AG10803 (cell line): ENCODE measurements at places on chromosomes 5 and 9.

DNA sequence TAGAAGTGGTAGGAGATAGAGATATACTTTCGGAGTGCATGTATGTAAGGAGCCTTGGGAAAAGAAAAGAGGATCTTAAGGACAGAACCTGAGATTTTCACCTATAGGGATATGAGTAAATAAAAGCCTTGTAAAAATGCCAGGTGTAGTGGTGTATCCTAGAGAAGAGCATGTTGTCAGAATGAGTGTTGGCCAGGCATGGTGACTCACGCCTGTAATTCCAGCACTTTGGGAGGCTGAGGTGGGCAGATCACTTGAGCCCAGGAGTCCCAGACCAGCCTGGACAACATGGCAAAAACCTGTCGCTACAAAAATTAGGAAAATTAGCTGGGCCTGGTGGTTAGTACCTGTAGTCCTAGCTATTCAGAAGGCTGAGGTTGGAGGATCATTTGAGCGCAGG lies 76.0 kb downstream of the IPO11 start:
- DNase-seq = no peak

DNA sequence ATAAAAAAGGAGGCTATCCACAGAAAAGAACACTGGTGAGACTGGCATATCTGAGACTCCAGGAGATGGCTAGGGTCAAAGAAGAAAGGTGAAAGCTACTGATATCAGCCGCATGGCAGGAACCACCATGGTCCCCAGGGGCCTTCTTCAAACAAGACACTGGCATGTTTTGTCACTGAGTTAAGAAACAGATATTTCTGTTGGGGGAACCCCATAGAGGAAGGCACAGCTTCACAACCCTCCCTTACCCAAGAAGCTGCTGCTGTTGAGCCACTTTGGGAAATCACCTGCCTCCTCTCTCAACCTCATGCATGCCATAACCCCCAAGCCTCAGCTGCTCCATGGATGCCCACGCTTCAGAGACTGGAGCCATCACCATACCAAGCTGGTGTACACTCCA lies 13.3 kb upstream of the BTNL3 start:
- no peak for DNase-seq

GRCh38 chr9:129581505-129582189 lies 39.3 kb downstream of the C9orf50 start:
- no peak for DNase-seq

GRCh38 chr5:122015471-122015870 lies 53.7 kb downstream of the SRFBP1 start:
- peak; percentile 1 for DNase-seq

DNA sequence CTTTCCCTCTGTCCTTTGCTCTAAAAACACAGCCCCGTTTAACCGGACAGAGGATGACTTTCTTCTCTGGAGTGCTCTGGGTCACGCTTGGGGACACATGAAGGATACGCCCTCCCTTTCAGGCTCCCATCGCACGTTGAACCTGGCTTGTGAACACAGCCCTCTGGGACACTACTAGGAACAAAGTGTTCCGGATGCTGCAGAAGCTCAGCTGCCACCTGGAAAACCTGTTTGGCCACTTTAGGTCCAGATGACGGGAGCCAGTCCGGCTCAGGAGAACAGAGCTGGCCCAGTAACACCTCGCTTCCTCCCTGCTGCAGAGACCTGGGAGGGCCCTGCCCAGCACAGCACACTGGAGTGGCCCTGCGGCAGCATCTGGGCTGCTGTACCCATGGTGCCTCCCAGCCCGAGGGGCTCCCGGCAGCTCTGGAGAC lies 60.1 kb downstream of the GADD45G start:
- DNase-seq = no peak

- DNase-seq = peak; percentile 78
Observed at GRCh38 chr9:71733176-71733575, 35.1 kb downstream of the CEMIP2 start.

- no peak for DNase-seq
Observed at GRCh38 chr5:66129144-66129543, 15.0 kb upstream of the SREK1 start.

- no peak for DNase-seq
Observed at GRCh38 chr5:103896593-103896992, 334.0 kb upstream of the NUDT12 start.

GRCh38 chr5:34919077-34919476 lies 3.6 kb downstream of the BRIX1 start:
- no peak for DNase-seq

DNA sequence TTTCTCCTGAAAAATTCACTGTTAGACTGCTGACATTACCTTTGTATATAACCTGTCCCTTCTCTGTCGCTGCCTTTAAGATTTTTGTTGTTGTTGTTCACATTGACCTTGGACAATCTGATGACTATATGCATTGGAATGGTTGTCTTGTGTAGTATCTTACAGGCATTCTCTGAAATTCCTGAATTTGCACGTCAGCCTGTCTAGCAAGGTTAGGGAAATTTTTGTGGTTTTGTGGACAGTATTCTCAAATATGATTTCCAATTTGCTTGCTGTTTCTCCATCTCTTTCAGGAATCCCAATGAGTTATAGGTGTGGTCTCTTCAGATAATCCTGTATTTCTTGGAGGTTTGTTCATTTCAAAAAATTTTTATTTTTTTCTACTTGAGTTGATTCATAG lies 140.8 kb downstream of the PRR16 start:
- peak; percentile 99 for DNase-seq

DNA sequence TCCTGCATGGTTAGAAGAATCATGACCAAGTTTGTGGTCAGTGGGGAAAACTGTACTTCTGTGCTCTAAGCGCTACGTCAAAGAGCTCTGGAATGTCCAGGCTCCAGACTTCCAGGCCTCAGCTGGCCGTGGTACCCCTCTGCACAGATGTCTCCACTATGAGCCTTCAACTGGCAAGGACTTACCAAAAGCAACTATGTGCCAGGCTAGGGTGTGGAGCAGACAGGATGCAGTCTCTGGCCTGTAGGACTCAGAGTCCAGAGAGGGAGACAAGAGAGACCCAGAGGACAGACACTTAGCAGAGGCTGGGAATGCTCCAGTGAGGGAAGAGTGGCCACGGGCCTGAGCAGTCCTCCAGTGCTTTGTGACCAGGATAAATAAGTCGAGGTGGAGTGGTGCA lies 31.0 kb upstream of the TCF7 start:
- DNase-seq = peak; percentile 69

- peak; percentile 95 for DNase-seq
Observed at GRCh38 chr5:34735491-34736426, 79.6 kb downstream of the RAI14 start.

DNA sequence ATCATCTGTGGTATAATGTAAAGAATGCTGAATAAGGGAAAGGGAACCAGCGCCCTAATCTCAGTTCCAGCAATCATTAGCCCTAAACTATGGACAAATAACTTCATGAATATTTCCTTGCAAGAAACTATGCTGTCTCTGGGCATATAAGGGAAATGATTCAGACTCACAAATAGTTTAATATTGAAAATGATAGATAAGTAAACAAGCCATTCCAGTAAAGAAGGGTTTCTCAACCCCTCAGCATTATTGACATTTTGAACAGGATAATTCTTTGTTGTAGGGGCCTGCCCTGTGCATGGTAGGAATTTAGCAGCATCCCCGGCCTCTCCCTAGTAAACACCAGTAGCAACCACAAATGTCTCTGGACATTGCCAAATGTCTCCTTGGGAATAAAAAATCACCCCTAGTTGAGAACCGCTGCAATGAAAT lies 23.8 kb downstream of the C5 start:
- DNase-seq = peak; percentile 72

DNA sequence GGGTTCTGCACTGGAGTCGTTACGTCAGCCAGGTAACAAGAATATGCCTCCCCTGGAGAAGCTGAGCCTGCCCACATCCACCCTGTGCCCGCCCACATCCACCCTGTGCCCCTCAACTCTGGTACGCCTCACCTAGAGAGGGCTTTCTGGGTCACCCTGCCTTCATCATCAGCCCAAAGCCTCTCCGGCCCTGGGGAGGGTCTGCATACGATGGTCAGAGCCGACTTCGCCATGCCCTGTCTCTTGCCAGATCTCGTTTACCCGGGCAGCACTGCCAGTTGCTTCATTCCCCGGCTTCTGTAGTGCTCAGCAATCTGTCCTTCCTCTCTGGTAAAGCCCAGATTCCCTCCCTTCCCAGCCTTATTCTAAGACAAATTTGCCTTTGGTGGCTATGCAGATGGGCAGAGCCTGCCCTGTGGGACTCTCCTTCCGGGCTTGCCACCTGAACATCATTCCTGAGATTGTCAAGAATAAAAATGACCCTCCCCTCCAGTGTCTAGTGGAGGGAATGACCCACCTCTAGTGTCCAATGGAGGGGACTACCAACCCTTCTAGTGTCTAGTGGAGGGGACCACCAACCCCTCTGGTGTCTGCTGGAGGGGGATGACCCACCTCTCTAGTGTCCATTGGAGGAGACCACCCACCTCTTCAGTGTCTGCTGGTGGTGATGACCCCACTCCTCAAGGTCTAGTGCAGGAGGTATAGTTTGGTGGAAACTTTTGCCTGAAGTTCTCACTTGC lies 3.4 kb downstream of the PLEKHG4B start:
- no peak for DNase-seq

DNA sequence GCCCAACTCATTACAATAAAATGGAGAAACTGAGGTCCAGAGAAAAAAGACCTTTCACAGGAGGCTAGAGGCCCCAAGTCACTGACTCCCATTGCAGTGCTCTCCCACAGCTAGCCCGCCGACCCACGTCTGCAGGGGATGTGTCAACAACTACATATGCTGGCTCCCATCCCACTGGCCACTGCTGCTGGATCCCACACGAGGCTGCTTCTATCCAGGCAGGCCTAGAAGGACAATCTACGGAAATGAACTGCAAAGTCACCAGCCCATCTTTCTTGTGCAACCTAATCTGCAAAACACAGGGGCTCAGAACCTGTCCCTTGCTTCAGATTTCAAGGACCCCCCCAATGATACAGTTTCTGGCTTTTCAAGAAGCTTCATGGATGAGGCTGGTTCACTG lies 24.0 kb downstream of the RAPGEF1 start:
- no peak for DNase-seq

- peak; percentile 82 for DNase-seq
Observed at GRCh38 chr9:18447131-18447530, 26.8 kb upstream of the ADAMTSL1 start.

DNA sequence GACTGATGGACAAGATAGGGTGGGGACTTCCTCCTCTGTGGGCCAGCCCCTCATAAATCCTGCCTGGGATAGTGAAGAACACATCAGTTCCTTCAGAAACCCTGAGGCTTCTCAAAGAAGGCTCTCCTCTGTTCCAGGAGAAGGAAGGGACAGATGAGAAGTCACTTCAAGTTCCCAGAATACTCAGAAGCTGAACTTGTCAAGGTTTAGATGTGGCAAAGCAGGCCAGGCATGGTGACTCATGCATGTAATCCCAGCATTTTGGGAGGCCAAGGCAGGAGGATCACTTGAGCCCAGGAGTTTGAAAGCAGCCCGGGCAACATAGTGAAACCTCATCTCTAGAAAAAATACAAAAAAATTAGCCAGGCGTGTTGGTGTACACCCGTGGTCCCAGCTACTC lies 38.5 kb downstream of the STOM start:
- DNase-seq = no peak

GRCh38 chr9:114303977-114304376 lies 18.9 kb upstream of the ORM1 start:
- no peak for DNase-seq

GRCh38 chr5:95219411-95219810 lies 65.5 kb downstream of the MCTP1 start:
- DNase-seq = no peak

DNA sequence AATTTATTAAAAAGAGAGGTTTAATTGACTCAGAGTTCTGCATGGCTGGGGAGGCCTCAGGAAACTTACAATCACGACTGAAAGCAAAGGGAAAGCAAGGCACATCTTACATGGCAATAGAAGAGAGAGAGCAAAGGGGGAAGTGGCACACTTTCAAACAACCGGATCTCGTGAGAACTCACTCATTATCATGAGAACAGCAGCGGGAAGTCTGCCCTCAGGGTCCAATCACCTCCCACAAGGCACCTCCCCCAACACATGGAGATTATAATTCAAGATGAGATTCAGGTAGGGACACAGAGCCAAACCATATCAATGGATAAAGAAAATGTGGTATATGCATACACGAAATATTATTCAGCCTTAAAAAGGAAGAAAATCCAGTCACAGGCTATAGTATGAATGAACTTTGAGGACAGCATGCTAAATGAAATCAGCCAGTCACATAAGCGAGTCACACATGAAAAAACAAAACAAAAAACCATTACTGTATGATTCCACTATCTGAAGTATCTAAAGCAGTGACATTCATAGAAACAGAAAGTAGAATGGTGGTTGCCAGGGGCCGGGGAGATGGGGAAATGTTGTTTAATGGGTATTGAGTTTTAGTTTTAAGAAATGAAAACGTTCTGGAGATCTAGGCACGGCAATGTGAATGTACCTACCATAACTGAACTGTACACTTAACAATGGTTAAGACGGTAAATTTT lies 83.4 kb upstream of the PCA3 start:
- no peak for DNase-seq

DNA sequence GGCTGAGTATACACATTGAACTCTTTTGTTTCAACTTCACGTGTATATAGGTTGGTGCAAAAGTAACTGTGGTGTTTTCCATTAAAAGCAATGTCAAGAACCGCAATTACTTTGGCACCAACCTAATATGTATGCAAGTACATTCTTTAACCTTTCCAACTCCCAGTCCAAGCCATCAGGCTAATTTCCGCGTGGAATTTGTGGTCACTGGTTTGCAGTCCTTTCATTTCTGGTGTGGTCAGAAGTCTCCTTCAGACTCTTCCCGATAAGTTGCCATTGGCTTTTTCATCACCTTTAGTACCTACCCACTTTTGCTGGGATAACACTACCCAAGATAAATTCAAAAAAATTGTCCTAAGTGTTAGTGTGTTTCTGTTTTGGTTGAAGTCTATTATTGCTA lies 84.0 kb downstream of the RGS3 start:
- no peak for DNase-seq

GRCh38 chr5:52725808-52726207 lies 61.9 kb upstream of the ITGA1 start:
- DNase-seq = peak; percentile 29

- DNase-seq = no peak
Observed at GRCh38 chr5:134585966-134586365, 46.7 kb downstream of the SAR1B start.

DNA sequence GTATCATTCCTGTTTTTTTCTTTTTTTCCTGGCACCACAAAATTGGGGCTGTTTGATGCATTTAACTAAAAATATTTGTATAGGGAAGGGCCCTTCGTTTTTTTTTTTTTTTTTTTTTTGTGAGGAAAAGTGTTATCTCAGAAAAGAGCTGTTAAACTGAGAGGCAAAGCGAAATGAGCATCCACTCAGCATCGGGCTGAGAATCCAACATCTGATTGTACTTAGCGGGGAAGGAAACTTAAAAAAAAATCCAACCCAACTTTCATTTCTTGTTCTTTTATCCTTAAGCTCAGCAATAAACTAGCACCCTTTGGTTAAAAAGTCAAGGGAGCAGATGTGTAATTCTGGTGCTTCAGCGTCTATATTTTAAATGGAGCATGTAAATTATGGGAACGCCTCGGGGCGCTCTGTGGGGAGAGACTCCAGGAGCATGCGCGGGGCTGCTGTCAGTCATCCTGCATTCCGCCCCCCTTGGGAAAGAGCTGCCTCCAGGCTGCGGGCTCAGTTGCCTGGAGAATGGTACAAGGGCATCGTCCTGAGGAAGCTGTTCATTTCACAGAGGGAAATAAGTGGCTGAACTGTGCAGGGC lies 33.3 kb downstream of the DMRT2 start:
- DNase-seq = peak; percentile 12

- DNase-seq = no peak
Observed at GRCh38 chr5:84272771-84273516, 111.7 kb downstream of the EDIL3 start.

GRCh38 chr9:98962861-98963260 lies 19.2 kb downstream of the COL15A1 start:
- DNase-seq = peak; percentile 69
